ENCODE measurements at places on chromosomes 7 and 10. TPM values are rescaled to one million over a fixed set of nuclear protein-coding genes. Genes with fewer than 3 reads are reported as not detected.

Gene STEAP1B
- 2.4 TPM for total RNA-seq

Gene OR2A12
- not detected for total RNA-seq

Gene GIMAP4
- total RNA-seq, result 9.0 TPM

Gene PLAC9
- total RNA-seq, result 0.82 TPM

Gene OPALIN
- not detected for total RNA-seq

Gene NRCAM
- 143 TPM for total RNA-seq

Gene NUTM2E
- total RNA-seq, result under 0.01 TPM

Gene TMEM236
- total RNA-seq, result under 0.01 TPM

Gene PRKAG2
- total RNA-seq, result 29.8 TPM

Gene TMEM229A
- 1.2 TPM for total RNA-seq

Gene SPDYE1
- total RNA-seq, result not detected

Gene TLL2
- total RNA-seq, result 0.82 TPM

Gene LYZL2
- total RNA-seq, result not detected

All from frontal cortex (tissue), 4 donors.